ENCODE measurements at places on chromosomes 3 and 15.

- DNase-seq = no peak
Measured at GRCh38 chr15:45583731-45584639, 3.2 kb upstream of the BLOC1S6 start.

GRCh38 chr15:55736756-55737155 lies 6.2 kb downstream of the PRTG start:
- no peak for DNase-seq

- no peak for DNase-seq
Measured at GRCh38 chr15:91866371-91866905, 12.9 kb downstream of the SLCO3A1 start.

DNA sequence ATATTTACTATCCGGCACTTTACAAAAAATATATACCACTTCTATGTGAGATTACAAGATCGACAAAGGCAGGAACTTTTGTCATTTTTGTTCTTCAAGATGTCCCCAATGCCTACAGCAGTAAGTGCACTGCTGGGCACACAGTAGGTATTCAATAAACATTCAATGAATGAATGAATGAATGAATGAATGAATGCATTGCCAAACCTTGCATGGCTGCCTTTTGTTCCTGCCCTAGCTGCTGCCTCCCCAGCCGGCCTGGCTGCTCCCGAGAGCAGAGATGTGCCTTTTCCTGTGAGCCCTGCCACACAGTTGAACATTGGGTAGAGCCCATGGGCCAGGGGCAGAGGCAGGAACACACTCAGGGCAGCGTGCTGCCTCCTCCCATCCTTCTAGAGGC lies 37.5 kb downstream of the LINGO1 start:
- DNase-seq = no peak

- DNase-seq = no peak
Measured at GRCh38 chr3:123300583-123300982, 98.8 kb downstream of the SEC22A start.
